Right cardiac atrium (tissue), 5 donors: ENCODE measurements at places on chromosomes 3 and 15. TPM values are rescaled to one million over a fixed set of nuclear protein-coding genes. Genes with fewer than 3 reads are reported as not detected.
A peak's percentile ranks its signal among the peaks of the same experiment; 100 is the strongest.

Gene CNTN3
- total RNA-seq: 6.3 TPM

Gene FETUB
- not detected for total RNA-seq

Gene ANKRD34C
- not detected for total RNA-seq

DNA sequence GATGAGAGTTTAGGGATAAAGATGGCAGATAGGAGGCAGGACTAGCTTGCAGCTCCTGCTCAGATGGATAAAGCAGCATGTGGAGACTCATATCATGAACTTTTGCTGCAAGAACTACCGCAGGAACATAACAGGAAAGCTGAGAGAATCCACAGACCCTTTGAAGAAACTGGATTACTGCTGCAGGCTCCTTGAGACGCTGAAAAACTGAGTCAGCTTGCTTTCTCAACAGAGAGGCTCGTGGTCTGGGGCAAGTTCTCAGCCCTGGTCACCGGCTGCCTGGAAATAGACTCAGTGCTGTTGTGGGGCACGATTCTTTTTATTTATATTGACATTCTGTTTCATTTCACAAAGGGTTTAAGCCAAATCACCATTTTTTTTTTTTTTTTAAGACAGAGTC lies 28.8 kb upstream of the TRIM59 start:
- no peak for DNase-seq

Gene ACAA1
- 98.8 TPM for total RNA-seq

- no peak for DNase-seq
Observed at GRCh38 chr3:73687106-73688004, 62.6 kb upstream of the PDZRN3 start.

DNA sequence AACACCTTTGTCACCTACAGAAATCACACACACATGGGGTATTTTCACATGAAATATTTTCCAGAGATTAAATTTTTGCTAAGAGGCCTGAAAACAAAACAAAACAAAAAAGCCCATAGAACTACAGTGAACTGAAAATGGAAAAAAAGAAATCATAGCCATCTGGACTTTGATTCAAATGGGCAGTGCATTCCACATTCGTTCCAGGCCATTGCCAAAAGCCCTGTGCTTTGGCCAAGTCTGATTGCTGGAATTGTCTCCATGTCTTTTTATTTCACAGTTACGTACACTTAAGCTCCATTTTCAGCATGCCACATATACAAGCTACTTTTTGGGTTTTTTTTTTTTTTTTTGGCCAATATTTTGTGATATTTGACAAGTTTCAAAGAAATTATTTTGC lies 47.1 kb downstream of the TFG start:
- DNase-seq: peak; percentile 77

Gene PIGBOS1
- total RNA-seq: 10.2 TPM

Gene SLC22A13
- not detected for total RNA-seq

DNA sequence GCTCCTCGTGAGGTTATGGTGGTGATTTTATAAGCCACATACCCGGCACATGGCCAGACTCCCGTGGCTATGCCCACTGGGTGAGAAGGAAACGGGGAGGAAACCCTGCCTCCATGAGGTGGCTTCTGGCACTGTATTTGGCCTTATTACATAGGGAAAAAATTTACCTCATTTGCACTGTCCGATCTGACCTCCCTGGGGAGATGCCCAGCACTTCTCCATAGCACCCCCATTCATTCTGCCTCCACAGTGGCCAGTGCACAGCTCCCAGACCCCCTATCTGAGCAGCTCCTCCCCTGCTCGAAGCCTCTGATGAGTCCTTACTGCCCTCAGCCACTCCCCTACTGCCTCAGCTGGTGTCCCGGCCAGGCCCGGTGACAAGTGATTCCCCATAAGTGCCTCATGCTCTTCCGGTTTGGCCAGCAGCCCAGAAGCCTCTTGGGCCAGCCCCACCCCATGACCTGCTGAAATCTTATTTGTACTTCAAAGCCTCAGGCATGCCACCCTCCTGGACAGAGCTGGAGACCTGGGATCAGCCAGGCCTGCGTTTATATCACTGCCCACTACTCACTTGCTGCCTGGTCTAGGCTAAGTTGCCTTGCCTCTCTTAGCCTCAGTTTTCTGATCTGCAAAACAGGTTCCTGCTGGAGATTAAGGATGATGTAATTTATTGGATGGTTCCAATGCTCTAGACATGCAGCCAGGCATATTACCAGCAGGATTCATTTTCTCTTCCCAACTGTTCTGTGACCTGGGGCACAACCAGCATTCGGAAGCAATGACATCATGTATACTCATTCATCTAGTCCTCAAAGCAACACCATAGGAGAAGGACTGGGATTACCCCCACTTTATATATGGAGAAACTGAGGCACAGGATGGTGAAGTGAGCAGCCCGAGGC lies 30.6 kb upstream of the SLC6A6 start:
- peak; percentile 93 for DNase-seq

DNA sequence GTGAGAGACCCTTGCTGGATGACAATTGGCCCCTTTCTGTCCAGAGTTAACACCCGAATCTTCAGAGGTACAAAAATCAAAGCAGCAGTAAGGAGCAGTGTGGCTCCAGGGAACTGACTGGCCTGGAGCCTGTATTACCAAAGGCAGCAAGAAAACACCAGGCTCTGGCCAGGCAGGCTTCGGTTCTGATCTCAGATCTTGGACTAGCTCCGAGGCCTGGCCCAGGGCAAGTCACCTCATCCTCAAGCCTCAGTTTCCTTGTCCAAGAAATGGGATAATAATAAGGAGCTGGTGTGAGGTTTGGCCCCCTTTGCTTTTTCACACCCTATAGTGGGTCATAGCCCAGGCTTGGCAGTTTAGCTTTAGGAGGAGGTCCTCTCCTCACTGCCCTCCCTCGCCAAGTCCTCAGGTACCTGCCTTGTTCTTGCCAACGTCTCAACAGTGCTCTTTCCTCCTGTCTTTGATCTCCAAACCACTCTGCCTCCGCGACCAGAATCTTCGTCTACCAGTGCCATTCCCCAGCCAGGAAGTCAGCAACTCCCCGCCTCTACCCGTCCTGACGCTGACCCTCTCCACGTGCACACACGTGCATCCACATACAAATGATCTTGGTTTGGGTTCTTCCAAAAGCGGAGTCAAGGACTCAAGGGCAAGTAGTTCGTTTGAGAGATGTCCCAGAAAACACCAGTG lies 82.6 kb upstream of the TLE3 start:
- DNase-seq: no peak

DNA sequence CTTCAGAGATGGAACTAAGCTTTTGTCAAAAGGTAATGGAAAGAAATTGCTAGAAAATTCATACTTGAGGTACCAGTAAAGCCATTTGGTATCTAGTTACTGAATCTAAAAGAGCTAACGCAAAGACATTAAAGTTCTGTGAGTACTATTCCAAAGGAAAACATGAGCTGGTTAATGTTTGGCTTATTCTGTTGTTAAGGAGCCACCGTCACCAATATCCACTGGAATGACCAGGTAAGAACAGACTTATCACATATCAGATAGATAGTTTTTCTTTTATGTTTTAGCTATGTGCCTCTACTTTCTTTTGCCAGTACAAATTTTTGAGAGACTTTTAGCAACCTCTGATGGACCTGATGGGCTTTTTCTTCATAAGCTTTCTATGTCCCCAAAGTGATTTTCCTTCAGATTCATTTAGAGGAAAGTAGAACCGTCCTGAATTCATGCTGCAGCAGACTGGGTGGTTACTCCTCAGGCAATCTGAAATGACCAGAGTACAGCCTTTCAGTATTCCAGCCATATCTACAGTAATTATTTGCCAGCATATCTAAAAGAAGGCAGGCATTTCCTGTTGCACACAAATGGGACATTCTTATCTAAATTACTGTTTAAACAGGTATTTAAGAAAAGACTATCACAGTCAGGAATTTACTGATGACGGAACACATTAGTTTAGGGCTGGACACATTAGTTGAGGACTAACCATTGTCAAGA lies 274.1 kb downstream of the MECOM start:
- DNase-seq: no peak

DNA sequence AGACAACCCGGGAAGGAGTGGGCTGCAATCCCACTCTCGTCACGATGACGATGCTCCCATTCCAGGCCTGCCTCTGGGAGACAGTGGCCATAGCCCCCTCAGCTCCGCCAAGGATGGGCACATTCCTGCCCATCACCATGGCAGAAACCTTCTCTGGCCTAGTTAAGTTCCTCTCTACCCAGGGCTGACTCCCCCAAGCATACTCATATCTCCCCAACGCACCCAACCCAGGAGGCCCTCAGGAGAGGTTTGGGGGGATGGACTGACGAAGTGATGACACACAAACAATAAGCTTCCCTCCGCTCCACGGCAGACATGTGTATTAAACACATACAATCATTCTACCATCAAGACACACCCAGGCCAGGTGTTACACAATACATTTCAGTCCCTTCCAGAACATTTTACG lies 60.1 kb downstream of the VGLL4 start:
- DNase-seq: no peak

- no peak for DNase-seq
Observed at GRCh38 chr3:190401963-190402362, 14.0 kb downstream of the CLDN16 start.

GRCh38 chr3:46083956-46084355 lies 56.7 kb upstream of the XCR1 start:
- DNase-seq: no peak

- peak; percentile 71 for DNase-seq
Observed at GRCh38 chr3:158103081-158103886, 2.9 kb downstream of the SHOX2 start.

Gene CHST13
- total RNA-seq: 0.59 TPM

Gene GP5
- not detected for total RNA-seq

Gene SCAMP5
- total RNA-seq: 10.2 TPM

DNA sequence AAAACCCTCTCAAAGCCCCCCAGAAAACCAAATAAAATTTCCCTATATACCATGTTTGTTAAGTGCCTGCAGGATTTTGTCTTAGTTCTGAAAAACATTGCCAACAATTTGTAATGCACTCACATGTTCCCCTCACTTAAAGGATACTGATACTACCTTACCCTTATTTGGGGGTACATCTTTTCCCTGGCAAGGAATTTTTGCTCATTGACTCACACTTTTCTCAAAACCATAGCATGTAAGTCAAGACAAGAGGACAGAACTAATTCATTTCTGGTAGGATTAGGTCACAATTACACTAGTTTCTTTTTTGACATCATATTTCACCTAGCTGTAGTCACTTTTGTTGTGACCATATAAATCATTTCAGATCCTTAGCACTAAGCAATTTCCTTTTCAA lies 222.2 kb downstream of the THRB start:
- no peak for DNase-seq

Gene ISL2
- total RNA-seq: not detected

Gene RAB6B
- total RNA-seq: 37.5 TPM

DNA sequence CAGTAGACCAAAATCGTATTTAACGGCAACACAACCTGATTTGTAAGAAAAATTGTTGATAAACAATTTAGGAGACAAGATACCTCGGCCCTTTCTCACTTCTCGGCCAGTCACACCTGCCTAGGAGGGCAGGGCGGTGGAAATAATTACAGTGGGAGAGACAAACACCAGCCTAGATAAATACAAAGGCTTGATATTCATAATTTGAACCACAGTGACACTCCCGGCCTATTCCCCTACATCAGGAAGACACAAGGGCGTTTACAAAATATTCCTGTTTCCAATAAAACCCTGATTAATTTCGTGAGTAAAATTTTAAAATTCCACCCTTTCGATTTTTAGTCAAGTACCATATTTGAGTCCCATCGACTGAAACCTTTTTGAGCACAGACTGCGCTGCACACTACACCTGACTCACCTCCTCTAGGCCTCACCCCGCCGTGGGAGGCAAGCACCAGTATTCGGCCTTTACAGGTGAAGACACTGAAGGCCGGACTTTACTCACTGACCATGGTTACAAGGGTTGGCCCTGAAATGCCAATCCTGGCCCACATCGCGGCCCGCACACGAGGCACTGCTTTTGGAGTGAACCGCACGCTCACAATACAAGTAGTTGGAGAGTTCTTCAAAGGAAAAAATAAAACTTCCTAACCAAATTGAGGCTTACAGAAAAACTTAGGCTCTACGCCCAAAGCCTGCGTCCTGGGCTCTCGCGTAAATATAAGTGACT lies 794 bp downstream of the ARPP19 start:
- DNase-seq: no peak

GRCh38 chr15:46576646-46577395 lies 942.0 kb downstream of the SQOR start:
- DNase-seq: peak; percentile 32

- no peak for DNase-seq
Observed at GRCh38 chr3:160796089-160796812, 40.2 kb downstream of the PPM1L start.

DNA sequence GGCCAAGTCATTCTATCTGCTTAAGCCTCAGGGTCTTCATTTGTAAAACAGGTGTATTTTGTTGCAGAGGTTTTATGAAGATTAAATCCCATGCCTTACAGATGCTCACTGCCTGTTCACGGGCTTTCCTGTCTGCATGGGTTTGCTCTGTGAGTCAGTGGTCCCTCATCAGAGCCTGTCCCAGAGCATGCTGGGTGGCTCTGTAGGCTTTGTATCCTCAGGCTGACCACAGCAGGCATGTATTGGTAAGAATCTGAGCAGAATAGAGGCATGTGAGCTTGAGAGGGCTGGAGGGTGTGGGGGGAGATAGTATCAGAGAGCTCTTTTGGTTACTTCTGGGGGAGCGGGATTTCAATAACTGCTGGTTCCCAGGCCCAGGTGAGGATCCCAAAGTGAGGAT lies 45.4 kb upstream of the PLXNA1 start:
- no peak for DNase-seq

- no peak for DNase-seq
Observed at GRCh38 chr3:23099021-23099420, 104.1 kb upstream of the UBE2E2 start.

DNA sequence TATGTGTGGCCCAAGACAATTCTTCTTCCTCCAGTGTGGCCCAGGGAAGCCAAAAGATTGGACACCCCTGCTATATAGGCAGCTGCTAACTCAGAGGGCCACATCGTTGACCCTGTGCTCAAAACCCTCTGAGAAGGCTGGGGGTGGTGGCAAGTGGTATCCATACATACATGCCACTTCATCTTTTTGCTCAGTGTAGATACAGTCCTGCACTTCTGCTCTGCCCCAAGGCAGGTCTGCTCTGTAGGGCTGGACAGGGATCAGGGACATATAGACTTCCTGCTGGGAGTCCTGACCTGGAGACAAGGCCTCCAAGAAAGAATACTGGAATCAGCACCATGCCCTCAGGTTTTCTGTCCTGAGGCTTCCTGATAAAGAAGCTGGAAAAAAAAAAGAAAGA lies 4.5 kb upstream of the HCN4 start:
- DNase-seq: no peak

Gene LTK
- 0.95 TPM for total RNA-seq

- peak; percentile 77 for DNase-seq
Observed at GRCh38 chr3:100709842-100710260, 557 bp downstream of the TFG start.

Gene ANKRD63
- 4.3 TPM for total RNA-seq

GRCh38 chr15:55742927-55743728 lies at the start of gene PRTG:
Gene PRTG, minus strand, starts transcription at chr15:55743152. Its CDS starts 221 bp downstream, at chr15:55742931.
- peak; percentile 79 for DNase-seq

DNA sequence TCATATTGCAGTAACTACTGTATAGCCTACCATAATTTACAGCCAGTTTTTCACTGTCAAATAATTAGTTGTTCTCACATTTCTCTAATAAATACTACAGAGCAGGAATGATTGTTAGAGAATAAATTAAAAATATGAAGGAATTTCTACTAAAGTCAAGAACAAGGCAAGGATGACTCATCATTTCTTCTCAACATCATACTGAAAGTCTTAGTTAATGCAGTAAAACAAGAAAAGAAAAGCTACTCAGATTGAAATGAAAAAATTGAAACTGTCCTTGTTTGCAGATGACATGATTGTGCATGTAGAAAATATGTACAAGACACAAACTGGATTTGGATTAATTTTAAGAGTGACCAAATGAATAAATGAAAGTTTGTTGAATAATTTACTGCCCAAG lies 608.2 kb downstream of the NSUN3 start:
- no peak for DNase-seq

Gene RPL35A
- 735 TPM for total RNA-seq

Gene EAF2
- 5.2 TPM for total RNA-seq

Gene PCBP4
- total RNA-seq: 81.7 TPM
